GM23338 (cell line): ENCODE measurements at places on chromosomes 1 and 21.
A peak's percentile ranks its signal among the peaks of the same experiment; 100 is the strongest.

- peak; percentile 74 for DNase-seq
Measured at GRCh38 chr21:45074048-45074817, at the start of gene ADARB1. ADARB1 (plus strand) TSS chr21:45074580; CDS start chr21:45171657, 97,077 bp downstream.

DNA sequence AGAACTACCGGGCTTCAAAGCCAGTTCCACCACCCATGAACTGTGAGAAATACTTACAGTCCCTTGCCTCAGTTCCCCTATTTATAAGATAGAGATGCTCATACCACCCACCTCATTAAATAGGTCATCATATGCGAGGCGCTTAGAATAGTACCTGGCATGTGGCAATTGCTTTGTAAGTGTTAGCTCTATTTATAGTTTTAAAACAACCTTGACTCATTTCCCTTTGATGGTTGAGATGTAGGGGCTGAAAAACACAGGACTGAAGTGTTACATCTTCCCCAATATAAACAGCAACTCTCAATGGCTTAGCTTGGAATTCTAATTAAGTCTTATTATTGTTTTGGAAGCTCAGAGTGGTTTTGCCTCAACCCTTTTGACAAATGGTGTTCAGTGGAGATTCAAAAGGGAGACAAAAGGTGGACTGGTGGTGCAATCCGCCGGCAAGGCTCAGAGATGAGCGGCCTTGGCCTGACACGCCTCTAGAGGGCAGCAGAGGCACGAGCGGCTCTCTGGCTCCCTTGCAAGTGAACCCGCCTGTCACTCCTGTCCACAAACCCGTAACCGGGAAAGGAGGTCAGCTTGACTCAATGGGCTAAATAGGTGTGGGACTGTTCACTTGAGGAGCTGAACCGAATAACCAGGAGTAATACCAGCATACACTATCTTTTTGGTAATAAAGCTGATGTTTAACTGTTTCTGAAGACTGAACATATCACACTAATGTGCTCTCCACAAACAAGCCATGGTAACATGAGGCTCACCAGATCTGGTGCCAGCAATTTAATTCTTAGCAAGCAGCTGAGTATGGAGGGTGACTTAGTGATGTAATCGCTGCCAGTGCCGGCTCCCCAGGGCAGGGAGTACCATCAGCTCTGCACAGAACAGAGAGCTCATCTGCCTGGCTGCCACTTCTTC lies 19.5 kb upstream of the SMYD2 start:
- DNase-seq, result peak; percentile 80

GRCh38 chr1:234730475-234730769 lies 120.4 kb upstream of the IRF2BP2 start:
- DNase-seq, result no peak

GRCh38 chr21:14869984-14870852 lies 194.6 kb downstream of the NRIP1 start:
- no peak for DNase-seq

- DNase-seq, result no peak
Measured at GRCh38 chr21:45892156-45892915, 89.2 kb upstream of the COL6A1 start.

GRCh38 chr1:241063276-241063675 lies 293.7 kb downstream of the RGS7 start:
- peak; percentile 16 for DNase-seq

DNA sequence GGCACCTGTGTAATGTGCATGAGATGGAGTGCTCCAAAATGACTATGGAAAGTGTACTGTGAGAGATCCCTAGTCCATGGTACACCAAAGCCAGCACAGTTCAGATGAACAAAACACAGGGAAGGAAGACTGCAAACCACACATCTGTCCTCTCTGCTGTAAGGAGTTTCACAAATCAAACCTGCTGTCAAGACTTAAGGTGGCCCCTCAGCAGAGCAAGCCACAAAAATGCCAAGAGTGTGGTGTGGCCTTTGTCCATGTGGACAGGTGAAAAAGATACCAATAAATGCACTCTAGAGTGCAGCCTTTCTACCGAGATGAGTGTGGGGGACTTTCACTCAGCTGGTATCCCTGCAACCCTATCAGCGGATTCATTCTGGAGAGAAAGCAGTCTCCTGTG lies 12.9 kb downstream of the ZNF648 start:
- DNase-seq, result no peak

DNA sequence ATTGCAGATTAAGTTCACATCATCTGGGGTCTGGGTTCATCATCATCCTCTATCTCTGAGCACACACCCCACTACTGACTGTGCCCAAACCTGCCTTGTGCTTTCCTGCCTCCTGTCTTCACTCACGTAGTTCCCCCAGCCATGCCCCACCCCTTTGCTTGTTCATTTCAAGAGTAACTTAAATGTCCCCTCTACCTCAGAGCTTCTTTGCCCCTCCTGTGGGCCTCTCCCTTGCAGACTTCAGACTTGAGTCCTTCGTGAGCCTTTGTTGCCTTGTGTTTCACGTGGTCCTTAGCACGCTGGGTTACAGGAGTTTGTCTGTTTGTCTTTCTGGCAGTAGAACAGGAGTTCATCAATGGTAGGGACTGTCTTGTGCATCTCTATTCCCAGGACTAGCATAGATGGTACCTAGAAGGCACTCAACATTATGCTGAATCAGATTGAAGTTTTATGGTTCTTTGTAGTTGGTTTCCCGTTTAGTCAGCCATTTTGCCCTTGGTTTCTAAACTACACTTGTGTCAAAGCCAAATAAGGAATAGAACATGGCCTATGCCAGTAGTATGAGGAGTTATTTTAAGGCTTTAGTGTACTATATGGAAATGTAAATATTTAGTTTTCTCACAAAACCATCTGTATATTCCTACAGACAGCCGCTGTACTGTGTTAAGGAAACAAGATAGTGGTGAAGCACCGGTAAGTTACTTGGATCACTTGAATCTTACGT lies 86.2 kb downstream of the TTC3 start:
- DNase-seq, result no peak

- no peak for DNase-seq
Measured at GRCh38 chr1:66954208-66954607, 29.4 kb downstream of the MIER1 start.

GRCh38 chr1:62283986-62284385 lies 35.2 kb downstream of the KANK4 start:
- DNase-seq, result no peak

DNA sequence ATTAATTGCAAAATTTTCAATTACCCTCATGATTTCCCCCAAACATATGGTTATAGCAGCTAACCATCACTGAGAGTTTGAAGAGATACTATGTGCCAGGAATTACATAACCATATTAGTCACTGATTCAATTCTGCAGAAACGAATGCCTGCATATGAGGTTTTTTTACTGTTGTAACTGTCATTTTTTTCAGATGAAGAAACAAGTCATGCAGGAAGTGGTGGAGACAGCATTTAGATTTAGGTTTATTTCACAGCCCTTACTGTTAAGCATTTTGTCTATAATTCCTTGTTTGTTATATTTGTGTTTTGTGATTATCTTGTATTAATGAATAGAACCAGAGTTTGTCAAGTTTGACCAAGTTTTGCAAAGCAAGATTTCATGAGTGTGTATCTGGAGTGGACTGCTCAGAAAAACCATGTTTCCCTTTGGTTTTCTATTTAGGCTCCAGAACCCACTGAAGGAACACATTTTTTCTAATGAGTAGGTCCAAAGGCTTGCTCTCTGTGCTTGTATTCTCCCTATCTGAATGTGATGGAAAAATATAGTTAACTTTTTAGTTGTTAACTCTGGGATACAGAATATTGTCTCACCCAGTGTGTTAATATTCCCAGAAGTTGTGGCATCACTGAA lies 308.5 kb upstream of the ADAMTS5 start:
- DNase-seq, result no peak

- DNase-seq, result no peak
Measured at GRCh38 chr1:197995408-197996258, 78.5 kb downstream of the LHX9 start.

DNA sequence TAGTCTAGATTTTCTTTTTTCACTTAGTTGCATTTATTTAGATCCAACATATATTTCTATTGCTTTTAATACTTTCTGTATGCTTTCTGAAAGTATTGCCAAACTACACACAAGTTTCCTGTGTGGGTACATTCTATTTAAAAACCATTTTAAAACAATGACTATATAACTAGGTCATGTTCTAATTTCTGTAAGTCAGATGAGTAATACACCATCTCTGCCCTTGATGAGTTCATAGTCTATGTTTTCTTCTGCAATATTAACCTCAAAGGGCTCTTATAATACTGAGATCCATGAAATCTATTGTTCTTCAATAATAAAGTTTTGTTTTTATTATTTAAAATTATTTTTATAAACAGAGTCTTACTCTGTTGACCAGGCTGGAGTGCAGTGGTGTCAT lies 68.3 kb downstream of the RNASEL start:
- DNase-seq, result no peak

- DNase-seq, result no peak
Measured at GRCh38 chr21:44982558-44983250, 42.9 kb downstream of the SLX9 start.

GRCh38 chr1:46130121-46130520 lies 2.3 kb downstream of the PIK3R3 start:
- no peak for DNase-seq

- no peak for DNase-seq
Measured at GRCh38 chr21:17461014-17461413, 51.8 kb upstream of the CXADR start.

DNA sequence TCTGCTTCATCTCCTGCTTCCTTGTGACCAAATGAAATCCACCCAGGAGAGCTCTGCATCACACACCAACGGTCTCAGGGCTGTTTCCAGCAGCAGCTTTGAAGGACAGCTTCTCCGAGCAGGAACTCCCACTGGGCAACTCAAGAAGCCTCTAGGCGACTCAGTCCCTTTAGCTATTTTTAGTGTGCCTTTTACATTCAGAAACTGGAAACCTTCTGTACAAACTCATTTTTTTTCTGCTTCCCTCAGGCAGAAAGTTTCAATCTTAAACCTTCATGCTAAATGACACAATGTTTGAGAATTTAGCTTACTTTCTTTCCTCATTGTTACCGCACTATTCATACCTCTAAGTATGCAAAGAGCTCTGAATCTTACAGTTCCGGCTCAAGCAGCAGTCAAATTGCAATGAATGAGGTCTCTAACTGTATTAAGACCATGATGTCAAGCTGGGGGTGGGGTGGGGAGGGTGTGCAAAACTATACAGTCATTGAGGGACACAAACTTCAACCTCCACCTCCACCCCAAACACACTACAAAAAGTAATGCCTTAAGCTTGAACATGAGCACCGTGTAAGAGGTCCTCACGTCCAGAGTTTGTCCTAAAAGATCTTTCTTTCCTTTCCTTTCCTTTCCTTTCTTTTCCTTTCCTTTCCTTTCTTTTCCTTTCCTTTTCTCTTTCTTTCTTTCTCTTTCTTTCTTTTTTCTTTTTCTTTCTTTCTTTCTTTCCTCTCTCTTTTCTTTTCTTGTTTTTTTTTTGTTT lies 16.4 kb upstream of the TARBP1 start:
- DNase-seq, result no peak

DNA sequence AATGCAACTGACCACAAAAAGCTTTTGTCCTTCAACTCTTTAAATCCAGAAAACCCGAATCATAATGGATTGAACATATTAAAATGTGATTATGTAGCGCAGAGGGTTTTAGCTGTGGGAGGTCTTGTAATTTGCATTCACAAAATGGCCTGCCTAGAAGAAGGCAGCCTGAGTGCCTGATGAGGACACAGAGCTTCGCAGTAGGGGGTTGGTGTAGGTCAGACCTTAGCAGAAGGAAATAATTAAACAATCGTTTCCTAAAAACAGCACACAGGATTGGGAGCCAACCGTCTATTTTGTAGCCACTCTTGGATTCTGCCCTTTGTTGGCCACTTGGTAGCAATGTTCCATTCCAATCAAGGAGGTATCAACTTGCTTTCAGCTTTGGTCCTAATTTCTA lies 195.7 kb upstream of the KIAA0040 start:
- no peak for DNase-seq

DNA sequence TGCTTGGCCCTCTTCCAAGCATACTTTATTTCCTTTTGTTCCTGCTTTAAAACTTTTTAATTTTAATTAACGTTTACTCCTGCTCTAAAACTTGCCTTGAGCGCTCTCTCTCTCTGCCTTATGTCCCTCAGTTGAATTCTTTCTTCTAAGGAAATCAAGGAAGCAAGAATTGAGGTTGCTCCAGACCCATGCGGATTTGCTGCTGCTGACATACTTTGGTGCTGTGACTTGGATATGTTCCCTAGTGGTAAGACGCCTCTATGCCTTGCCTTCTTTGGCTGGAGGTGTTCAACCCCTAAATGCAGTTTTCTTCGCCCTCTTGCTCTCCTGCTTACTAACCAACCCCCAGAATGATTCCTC lies 148.1 kb downstream of the ADSS2 start:
- DNase-seq, result no peak
